ENCODE measurements at places on chromosomes 7 and 10.

GRCh38 chr7:6563936-6564770 is 12.9 kb upstream of the GRID2IP start:
- no peak for DNase-seq

DNA sequence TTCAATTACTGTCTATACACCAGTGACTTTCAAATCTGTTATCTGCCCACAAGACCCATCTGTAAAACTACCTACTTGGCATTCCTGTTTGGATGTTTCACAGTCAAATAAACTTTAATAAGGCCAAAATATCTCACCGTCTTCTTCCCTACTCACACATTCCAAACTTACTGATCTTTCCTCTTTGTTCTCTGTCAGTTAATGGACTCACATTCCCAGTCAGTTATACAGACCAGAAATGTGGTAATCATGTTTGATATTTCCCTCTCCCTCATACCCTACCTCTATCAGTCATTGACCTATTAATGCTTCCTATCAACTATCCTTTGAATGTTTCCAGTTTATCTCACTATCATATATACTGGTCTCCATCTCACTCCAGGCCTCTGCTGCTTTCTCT is 28.5 kb upstream of the HDAC9 start:
- no peak for DNase-seq

DNA sequence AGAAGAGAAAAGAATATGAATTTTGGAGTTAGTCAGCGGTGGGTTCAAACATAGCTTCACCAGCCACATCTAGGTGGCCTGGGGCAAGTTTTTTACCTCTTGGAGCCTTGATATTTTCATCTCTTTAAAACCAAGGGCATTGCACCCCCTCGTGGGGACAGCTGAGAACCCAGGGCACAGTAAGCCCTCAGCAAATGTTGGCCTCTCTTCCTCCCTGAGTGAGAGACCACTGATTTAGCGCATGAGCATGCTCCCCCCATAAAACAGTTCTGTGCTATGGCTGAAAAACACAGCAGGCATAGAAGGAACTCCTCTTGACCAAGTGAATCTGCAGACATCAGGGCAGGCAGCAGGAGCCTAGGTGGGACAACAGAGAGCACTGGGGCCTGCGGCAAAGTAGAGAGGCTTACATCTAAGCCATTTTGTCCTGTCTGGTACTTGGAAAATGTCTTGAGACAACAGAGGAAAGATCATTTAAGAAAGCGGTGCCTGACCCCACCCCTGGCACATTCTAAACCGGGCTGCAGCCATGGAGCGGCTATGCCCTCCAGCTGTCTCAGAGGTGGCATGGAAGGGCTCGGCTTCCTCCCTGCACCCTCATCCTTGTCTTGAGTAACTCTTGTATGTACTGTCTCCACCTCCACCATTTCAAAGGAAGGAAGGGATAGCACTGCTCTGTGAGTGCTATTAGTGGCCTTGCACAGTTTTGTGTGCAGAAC is 94.7 kb downstream of the ARHGAP22 start:
- no peak for DNase-seq

- DNase-seq = peak; percentile 68
Measured at GRCh38 chr10:123890226-123890625, 1.4 kb downstream of the CPXM2 start.

GRCh38 chr7:15856311-15856710 is 169.8 kb upstream of the MEOX2 start:
- no peak for DNase-seq
